ENCODE measurements at places on chromosomes 2 and 18.
A peak's percentile ranks its signal among the peaks of the same experiment; 100 is the strongest.

DNA sequence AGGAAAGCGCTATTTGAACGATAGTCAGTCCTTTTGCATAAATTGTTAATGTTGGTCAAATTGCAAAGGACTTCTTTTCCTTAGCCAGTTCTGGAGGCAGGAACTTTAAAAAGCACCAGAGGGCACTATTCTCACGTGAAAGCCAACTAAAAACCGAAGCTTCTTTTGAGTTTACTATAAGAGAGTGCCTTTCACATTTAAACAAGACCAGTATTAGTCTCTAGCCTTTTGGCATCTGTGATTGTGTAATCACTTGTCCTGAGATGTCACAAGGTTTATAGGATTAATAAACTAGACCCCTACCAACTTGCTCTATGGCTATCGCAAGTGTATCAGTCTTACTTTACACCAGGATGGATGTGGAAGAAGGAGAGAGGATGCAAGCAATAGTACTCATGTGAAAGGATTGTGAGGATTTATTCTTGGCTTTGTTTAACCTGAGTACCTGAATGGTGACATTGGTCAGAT, 14.4 kb upstream of the STAT4 start:
- no peak for DNase-seq

DNA sequence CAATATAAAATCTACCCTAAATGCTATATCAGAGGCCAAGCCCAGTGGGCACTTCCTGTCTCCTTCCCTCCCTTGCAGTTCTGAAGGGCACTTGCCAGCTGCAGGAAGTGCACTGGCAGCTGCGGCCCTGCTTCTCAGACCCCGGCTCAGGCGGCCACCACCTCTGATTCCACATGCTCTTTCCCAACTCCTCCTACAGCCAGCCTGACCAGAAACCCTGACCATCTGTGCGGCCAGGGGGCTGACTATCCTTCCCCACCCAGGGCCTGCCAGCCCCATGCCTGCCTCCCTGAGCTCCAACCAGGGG, 88.6 kb downstream of the ZBTB7C start:
- no peak for DNase-seq

DNA sequence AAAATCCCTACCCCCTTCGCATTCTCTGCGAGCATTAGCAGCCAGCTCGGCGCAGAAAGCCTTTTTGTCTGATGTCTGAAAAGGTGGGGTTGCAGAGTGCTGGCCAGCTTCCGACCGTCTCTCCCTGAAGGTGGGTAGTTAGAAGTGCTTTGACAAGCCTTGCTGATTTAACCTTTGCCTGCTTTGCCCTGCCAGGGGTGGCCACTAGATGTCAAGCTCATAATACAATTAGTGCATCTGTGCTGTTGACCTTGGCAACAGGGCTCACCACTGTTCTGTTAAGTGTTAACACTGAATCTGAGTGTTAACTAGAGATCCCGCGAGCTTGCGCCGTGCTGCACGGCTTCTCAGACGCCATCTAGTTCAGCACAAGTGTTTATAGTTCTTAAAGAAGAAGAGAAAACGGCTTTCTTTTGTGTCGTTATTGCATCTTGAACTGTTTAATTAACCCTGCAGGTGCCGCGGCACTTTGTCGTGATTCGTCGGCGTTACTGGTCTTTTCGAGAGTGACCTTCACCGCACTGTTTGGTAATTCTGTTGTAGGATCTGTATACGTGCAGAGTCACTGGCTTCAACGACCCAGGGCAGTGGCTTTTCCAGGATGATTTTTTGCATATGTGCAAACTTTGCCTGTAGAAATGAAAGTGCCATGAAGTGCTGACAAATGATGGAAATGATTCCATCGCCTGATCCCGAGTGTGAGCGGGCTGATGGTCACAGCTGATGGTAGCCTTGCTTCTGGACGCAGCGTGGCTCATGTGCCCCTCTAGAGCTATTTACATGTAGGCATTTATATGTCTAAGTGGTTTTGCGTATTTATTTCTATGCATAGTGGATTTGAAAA, 5.5 kb downstream of the SALL3 start:
- no peak for DNase-seq

DNA sequence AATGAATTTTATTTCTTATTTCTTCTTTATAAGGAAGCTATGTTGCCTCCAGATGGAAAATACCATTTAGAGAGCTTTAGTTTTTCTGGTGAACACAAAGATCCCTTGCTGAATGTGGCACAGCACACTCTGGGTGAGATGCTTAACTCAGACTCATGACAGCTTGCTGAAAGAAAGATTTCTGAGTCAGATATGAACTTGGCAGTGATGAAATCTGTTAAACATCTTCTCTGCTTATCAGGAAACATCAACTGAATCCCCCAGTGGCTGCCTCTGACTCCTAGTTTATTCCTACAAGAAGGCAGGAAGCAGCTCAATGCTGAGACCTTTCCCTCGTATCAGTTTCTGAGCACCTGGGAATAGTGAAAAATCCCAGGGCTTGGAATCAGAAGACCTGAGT, 162.8 kb downstream of the OSR1 start:
- no peak for DNase-seq

DNA sequence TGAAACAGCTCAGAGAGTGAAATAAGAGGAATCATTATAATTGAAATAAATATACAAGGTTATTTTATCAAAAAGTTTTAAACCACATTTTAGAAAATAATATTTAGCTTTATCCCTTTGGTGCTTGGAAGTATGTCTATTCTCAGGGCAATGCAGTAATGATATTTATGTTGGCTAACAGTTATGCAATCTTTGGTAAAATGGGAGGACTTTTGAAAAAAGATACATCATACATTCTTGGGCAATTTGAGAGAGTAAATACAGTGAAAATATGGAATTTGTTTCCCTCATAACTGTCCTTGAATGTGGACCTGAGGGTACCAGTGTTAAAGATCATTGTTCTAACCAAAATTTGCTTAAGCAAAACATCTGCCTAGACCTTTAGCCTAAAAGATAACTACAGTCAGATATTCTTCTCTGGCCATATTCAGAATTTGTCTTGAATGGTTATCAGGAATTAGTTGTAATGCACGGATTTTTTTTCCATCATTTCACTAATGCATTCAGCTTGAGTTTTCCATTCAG, 137.2 kb downstream of the LRRTM1 start:
- no peak for DNase-seq

DNA sequence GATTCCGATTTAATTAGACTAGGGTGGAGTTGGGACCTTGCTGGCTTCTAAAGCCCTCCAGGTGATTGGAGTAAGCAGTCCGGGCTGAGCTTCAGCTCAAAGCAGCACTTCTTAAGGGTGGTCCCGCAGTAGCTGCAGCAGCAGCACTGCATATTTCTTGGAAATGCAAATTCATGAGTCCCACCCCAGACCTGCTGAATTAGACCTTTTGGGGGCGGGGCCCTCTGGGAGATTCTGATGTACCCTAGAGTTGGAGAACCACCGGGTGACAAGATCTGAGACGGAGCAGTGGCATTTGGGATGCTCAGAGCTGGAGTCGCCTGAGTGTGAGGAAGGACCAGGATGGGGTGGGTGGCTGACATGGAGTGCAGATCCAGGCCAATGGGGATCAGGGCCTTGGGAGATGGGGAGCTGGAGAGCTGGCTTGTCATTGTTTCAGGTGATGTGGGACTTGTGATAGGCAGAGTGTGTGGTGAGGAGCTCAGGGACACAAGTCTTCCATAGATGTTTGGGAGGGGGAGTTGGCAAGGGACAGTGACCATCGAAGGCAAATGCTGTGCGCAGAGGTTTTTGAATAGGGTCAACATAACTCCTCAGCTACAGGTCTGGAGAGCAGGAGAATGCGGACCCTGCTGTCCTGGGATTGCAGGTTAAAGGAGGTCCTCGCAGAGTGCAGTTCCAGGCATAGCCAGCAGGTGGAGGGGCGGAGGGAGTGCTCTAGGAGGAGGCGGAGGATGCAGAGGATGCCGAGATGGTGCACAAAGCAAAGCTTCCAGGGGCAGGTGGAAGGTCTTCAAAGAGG, 130.9 kb upstream of the RAB12 start:
- peak; percentile 9 for DNase-seq

DNA sequence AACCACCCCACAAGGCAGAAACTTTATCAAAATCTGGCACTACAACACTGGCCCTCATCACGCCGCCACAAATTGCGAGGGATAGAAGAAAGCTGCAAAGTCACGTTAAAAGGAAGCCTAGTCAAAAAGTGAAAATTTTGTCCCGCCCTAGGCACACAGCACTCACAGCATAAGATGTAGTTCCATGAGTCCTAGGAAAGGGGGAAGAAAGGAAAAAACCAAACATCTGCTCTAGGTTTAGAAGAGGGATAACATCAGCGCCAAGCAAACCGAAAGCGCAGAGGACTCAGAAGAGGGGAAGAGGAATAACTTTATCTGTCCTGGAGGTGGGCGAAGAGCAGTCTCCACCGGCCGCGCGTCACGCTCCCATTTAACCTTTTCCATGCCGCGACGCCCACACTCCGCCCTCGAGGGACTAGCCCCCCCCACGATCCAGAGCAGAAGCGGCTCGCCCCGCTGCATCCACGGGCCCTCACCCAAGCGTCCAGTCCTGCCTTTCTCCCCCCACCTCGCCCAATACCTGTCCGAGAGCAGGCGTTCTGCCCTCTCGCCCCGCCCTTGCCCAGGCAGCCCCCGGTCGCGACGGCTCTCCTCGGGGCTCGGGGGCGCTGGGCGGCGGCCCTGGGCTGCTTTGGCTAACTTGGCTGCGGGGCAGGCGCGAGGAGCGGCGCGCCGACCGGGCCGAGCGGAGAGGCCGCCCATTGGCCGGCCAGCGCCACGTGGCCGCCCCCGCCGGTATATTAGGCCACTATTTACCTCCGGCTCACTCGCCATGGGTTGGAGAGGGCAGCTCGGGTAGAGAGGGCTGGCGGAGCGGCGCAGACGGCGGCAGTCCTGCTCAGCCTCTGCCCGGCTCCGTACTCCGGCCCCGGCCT, at the start of gene HOXD1:
Gene HOXD1, plus strand, starts transcription at position 770 of the 875 bp plus-strand sequence. CDS start 134 bp downstream, outside the sequence.
- DNase-seq = no peak

DNA sequence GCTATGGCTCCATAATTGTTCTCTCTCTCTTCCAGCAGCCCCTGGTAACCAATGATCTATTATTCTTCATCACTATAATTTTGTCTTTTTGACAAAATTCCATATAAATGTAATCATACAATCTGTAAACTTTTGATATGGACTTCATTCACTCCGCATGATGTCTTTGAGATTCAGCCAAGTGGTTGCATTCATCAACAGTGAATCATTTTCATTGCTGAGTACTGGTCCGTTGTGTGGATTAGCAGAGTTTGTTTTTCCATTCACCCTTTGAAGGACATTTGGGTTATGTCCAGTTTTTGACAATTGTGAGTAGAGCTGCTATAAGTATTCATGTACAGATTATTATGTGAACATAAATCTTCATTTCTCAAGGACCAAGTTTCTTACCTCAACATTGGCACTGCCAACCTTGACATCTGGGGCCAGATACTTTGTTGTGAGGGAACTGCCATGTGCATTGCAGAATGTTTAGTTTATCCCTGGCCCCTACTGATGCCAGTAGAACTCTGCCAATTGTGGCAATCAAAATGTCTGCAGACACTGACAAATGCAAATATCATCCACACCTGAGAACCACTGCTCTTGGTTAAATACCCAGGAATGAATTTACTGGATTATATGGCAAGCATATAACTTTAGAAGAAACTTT, 48.4 kb upstream of the BCL2L11 start:
- no peak for DNase-seq

DNA sequence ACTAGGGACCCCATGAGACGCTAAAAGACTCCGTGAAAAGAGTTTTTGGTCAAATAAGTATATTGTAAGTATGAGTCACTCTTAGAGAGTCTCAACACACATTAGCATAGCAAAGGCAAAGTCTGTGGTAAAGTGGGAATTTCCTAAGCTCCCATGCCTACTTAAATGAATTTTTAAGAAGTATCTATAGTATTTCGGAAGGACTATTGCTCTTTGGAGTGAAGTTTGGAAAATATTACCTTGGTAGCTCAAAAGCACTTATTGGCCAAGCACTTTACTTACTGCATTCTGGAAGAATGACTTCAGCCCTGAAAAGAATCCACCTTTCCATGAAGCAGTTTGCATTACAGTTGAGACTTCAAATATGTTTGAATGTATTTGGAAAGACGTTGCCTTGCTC, 57.1 kb downstream of the CAVIN2 start:
- DNase-seq = no peak

DNA sequence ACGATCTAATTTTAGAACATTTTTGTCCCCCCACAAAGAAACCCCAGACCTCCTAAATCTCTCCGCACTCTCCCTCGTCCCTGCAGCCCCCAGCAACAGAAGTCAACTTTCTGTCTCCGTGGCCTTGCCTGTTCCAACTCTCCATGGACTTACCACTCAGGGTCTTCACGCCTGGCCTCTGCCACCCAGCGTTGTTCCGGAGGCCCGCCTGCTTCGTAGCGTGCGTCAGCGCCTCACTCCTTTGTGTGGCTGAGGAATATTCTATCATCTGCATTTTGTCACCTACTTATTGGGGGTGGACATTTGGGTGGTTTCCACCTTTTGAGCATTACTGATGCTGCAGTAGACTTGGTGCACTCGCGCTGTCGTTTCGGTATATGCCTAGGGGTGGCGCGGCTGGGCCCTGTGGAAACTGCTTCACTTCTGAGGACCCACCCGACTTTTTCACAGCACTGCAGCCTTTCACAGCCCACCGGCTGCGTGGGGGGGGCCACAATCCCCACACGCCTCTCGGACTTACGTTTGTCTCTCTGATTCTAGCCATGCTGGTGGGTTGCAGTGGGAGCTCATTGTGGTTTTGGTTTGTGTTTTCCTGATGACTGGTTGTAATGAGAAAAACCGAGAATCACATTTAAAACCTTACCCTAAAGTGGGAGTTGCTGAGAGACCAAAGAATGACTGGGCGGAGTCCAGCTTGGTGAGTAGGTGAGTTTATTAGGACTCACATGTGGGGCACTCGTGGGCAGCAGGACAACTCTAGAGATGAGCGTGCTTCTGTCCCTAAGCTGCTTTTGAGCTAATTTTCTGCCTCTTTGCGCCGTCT, 1.4 kb upstream of the HSBP1L1 start:
- no peak for DNase-seq

DNA sequence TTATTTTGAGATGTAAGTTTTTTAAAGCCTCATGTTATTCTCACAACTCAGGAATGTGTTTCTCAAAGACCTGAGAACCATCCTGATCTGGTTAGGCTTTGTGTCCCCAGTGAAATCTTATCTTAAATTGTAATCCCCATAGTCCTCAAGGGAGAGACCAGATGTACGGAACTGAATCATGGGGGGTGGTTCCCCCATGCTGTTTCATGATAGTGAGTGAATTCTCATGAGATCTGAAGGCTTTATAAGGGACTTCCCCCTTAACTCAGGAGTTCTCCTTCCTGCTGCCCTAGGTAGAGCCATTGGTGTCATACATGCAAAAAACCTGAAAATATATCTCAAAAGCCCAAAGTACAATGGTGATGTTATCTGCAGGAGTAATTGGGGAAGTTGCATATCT, 836.7 kb downstream of the CBLN2 start:
- DNase-seq = no peak
